ENCODE measurements at places on chromosomes 16 and 17.

GRCh38 chr17:37673386-37673785 lies 30.1 kb upstream of the DDX52 start:
- no peak for DNase-seq

- no peak for DNase-seq
These were observed 20.2 kb downstream of the FOXF1 start for GRCh38 chr16:86530251-86531190.

- DNase-seq: no peak
These were observed 7.8 kb downstream of the IRX5 start for GRCh38 chr16:54938212-54939028.

DNA sequence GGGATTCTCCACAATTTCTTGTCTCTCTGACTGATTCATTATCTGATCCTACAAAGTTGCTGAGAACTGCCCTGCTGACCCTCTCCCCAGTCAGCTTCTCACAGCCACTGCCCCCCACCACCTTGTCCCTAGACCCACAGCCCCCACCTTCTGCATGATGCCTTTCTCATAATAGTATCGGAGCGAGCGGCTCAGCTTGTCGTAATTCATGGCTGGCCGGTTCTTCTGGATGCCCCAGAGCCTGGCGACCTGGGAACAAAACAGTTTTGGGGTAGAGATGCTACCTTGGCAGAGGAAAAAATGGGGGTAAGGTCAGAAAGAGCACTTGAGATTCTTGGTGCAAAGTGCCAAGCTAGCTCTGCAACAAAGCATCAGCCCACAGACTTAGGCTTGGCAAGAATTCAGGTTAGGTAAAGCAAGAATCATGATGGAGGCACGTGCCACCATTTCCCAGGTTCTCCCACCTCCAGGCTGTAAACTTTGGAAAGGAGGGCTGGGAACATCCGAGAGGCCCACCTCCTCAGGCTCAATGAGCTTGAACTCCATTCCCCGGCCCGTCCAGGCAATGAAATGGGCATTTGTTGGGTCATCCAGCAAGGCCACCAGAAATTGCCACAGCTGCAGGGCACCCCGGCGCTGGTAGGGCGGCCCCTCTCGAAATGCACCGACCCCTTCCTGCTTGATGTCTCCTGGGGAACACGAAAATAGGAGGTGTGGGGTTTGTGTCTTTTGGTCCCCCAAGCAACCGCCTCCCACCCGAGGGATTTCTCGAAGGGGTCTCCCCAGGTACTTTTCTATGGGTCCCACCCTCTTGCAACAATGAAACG lies 16.9 kb downstream of the ETV4 start:
- DNase-seq: no peak

GRCh38 chr17:51995797-51996403 lies 162.6 kb downstream of the CA10 start:
- no peak for DNase-seq

- no peak for DNase-seq
These were observed 69.0 kb downstream of the GTF3C1 start for GRCh38 chr16:27480761-27481160.

- no peak for DNase-seq
These were observed 300.6 kb upstream of the CDH5 start for GRCh38 chr16:66065925-66066324.

DNA sequence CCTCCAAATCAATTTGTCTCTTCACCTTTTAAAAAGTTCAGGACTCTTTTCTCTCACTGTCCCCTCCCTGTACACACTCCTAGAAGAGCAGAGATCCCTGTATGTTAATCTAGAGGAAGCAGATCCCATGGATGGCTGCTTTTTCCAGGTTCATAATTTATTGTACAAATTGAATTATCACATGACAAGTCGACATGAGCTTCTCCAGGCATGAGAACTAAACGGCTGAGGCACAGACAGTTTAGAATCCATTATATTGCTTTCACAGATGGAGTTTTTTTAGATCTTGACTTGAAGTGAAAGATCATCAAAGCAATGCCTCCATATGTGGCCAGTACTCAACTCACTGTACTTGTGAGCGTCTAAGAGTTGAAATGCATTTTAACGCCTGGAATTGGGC lies 47.9 kb downstream of the RGS9 start:
- DNase-seq: no peak

DNA sequence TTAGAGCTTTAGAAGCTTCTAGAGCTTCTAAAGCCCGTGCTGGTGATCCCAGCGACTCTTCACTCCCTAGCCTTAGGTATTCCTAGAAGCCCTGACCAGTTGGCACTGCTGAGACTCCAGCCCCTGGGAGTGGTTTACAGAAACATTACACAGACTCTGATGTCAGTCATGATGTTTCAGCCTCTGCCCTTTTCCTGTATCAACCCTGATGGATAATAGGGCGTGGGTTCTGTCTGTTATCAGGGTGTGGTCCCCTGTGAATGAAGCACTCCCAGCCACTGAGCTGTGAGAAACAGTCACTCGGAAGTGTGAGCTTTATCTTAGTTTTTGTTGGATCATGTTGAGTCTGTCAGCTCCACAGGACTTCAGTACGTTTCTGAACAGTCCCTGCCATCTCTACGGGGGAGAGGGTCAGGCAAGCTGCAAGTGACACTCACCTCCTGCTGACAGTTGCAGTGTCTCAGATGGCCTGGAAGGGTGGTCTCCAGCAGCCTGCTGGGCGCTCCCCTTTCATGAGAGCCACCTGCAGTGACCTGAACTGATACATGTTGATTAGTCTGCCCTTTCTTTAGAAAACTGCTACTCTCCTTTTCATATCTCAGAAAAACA lies 12.8 kb downstream of the GOSR2 start:
- no peak for DNase-seq

DNA sequence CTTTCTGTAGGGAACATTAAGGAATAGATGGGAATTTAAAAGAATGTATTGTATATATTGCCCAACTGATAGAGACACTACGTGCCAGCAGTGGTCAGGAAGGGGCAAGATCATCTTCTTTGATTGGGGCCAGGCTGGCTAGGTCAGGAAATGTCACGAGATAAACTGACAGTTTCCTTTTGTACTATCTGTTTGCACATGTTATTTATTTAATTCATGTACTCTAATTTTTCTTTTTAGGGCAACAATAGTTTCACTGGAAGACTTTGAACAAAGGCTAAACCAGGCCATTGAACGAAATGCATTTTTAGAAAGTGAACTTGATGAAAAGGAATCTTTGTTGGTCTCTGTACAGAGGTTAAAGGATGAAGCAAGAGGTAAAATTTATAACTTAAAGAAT lies 12.6 kb downstream of the NDEL1 start:
- DNase-seq: no peak

- DNase-seq: peak; percentile 69
These were observed 5.8 kb downstream of the THOC6 start for GRCh38 chr16:3029491-3030221.

GRCh38 chr17:41781404-41782110 lies 5.0 kb downstream of the JUP start:
- DNase-seq: no peak

DNA sequence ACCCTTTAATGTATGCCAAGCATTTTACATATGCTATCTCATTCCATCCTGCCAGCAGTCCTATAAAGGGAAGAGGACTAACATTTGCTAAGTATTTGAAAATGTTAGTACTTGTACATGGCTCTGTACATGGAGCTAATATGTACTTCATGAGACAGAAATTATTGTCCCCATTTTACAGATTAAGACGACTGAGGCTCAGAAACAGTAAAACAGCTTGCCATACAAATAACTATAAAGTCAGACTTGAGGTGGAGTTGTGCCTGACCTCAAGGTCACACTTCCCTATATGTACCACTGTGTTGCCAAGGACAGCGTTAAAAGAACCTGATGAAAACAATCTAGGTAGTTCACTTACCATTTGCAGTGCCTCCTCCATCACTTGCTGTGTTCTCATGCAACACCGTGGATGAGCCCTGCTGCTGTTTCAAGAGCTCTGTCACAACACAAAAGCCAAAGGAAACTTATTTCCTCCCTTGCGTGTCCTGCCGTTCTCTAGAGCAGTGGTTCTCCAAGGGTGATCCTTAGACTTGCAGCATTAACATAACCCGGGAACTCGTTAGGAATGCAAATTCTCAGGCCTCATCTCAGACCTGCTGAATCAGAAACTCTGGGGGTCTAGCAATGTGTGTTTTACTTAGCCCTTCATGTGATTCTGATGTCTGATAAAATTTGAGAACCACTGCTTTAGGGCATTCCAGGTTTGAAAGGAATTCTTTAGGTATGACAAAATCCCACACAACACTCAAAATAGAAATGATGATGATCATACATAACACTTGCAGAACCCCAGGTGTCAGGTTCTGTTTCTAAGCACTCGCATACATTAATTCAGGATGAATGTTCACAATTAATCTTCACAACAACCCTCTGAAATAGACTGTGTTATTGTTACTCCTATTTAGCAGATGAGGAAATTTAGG lies 51.2 kb upstream of the MTMR4 start:
- DNase-seq: no peak

DNA sequence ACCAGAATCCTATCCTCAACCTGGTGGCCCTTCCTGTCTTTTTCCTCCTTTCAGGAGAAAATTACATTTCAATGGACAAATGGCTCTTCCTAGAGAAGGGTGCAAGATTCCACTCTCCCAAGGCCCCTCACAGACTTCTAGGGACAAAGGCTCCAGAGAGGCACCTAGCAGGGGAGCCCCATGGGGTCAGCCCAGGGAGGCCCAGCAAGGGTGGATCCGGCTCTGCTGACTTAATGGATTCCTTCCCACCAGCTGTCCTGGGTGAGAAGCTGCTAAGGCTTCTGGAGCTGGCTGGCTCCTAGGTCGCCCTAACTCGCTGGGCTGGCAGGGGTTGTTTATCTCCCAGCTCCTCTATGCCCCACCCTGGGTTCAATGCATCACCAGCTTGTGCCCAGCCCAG lies 152.4 kb downstream of the ZNF423 start:
- DNase-seq: no peak

DNA sequence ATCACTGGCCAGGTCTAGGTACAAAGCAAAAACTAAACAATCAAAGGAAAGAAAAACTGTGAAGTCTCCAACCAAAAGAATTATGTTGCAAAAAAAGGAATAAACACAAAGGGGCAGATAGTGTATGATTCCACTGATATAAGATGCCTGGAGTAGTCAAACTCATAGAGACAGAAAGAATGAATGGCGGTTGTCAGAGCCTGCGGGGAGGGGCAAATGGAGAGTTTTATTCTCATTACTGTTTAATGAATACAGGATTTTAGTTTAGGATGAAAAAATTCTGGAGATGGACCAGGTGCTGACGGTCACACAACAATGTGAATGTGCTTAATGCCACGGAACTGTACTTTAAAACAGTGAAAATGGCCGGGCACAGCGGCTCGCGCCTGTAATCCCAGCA lies 20.7 kb downstream of the STAT5B start:
- no peak for DNase-seq

- no peak for DNase-seq
These were observed 62.6 kb downstream of the ZFHX3 start for GRCh38 chr16:72985148-72985941.

GRCh38 chr17:30292286-30292858 lies 628 bp upstream of the BLMH start:
- no peak for DNase-seq

DNA sequence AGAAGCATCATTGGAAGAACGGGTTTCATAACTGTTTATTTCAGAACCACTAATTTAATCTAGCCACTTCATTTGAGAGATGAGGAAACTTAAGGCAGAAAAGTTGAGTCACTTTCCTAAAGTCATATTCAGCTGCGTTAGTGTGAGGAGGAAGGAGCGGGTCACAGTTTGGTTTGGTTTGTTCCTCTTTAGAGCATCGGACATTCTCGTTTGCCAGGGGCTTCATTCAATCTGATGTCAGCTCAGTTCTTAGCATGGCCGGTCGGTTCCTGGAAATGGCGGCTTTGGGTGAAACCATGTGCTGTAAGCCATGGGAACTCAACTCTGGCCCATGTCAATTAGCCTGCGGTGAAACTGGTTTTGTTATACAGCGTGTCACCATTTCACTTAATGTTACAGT lies 186.5 kb downstream of the LGALS9B start:
- DNase-seq: no peak

DNA sequence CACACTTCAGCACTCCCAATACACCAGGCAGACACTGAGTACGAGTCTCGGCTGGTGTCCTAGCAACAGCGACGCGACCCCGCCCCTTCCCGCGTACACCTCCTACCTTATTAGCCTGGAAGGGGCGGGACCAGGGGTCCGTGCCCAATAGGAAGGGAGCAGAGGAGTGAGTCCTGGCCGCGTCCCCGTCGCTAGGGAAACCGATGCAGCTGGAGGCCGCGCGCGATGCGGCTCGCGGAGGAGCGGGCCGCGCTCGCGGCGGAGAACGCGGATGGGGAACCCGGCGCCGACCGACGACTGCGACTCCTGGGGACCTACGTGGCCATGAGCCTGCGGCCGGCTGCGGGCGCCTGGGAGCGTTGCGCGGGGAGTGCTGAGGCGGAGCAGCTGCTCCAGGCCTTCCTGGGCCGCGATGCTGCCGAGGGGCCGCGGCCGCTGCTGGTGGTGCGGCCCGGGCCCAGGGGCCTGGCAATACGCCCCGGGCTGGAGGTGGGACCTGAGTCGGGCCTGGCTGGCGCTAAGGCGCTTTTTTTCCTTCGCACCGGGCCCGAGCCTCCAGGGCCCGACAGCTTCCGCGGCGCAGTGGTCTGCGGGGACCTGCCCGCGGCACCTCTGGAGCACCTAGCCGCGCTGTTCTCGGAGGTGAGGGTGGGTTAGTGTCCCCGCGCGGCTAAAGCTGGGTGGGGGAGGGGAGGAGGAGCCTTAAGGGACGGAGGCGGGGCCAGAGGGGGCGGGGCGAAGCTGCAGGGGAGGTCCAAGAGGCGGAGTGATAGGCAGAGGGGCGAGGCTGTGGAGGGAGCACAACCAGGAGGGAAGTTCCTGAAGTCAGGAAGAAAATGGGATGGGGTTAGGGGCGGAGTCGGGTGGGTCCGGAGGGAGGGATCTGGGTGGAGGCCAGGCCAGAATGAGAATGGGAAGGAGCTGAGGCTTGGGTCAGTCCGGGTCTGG lies at the start of gene DNAH9:
DNAH9 (plus strand) TSS at position 197 of the 948 bp plus-strand sequence; CDS start at position 226, 29 bp downstream.
- DNase-seq: no peak

DNA sequence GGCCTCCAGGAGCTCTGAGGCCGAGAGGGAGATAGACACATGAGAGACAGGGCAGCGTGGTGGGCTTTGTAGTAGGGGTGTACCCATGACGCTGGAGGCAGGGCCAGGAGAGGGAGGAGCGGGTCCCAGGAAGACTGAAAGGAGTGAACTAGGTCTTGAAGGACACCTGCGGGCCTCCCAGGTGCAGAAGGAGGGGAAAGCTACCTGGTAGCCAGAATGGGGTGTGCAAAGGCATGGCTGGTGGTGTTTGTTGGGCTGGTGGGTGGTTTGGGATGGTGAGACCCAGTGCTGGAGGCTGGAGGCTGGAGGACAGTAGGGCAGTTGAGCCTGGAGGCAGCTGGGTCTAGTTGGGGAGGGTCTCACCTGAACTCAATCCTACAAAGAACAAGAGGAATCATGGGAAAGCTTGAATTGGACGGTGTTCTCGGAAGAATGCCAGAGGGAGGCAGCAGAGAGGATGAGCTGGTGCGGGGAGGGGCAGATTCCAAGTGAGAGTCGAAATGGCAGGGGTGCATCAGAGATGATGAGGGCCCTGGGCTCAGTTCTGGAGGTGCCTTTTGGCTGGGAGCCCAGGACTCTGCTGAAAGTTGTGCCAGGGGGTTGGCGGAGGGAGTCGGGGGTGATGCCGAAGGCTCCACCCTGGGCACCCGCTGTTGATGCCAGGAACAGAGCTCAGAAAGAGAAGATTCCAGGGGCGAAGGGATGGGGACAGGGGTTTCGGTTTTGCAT lies 21.2 kb downstream of the C1QTNF1 start:
- no peak for DNase-seq

Data from activated CD8-positive, alpha-beta memory T cell treated with anti-CD3 and anti-CD28 coated beads for 24 hours (primary cell).